Dermis blood vessel endothelial cell (primary cell): ENCODE measurements at places on chromosomes 3 and 15. TPM values are rescaled to one million over a fixed set of nuclear protein-coding genes. Genes with fewer than 3 reads are reported as not detected.
A peak's percentile ranks its signal among the peaks of the same experiment; 100 is the strongest.

GRCh38 chr3:21013566-21013965 lies 737.4 kb downstream of the ZNF385D start:
- DNase-seq: no peak

- DNase-seq: no peak
Observed at GRCh38 chr3:50406487-50406886, 47.2 kb upstream of the TMEM115 start.

DNA sequence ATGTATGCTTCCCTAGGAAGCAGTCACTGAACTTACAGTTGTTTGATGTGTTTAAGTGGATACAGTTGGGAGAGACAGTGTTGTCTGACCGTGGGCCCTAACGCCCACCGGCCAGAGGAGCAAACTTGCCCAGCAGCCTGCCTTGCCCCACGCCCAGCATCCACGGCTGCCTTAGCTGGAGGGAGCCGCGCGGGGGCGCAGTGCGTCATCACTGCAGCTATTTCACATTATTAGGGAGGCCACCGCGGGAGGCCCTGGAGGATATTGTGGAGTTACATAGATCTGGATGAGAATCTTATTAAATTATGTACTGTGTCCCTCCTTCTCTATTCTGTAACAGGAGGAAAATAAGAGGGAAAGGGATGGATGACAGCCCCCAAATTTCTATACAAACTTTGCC lies 267.2 kb downstream of the GABRG3 start:
- DNase-seq: no peak

DNA sequence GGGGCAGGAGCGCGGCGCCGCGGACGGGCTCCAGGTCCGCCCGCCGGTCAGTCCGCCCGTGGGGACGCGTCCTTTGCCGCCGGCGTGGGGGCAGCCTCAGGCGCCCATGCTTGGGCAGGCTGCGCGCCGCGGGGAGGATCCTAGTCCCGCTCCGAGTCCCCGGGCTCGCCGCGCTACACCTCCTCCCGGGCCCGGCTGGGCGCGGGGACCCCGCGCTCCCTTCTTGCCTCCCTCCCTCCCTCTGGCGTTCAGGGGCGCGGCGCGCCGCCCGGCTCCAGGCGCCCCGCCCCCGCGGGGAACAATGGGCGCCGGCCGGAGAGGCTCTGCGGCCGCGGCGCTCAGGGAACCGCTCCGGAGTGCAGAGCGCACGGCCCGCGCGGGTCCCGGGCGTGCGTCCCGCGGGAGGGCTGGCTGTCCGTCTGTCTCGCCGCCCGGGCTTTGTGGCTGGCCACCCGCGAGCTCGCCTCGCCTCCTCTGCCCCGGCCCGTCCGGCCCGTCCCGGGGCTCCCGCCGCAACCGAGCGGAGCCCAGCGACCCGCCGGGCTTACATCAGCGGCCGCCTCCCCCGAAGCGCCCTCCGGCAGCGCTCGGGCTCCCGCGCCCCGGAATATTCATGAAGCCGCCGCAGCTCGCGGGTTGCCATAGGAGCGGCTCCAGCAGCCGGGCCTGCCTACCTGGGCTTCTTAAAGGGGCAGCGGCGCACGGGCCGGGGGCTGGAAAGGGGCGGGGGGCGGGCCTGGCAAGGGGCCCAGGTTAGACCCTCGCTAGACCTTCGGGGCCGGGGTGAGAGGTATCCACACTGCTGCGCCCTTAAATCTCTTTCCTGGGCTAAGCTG lies at the start of gene HCN4:
TSS of gene HCN4 (minus strand) at position 658 of the 836 bp plus-strand sequence. CDS start 688 bp downstream, outside the sequence.
- DNase-seq: peak; percentile 6

GRCh38 chr15:83200162-83200561 lies 7.5 kb downstream of the HDGFL3 start:
- no peak for DNase-seq

DNA sequence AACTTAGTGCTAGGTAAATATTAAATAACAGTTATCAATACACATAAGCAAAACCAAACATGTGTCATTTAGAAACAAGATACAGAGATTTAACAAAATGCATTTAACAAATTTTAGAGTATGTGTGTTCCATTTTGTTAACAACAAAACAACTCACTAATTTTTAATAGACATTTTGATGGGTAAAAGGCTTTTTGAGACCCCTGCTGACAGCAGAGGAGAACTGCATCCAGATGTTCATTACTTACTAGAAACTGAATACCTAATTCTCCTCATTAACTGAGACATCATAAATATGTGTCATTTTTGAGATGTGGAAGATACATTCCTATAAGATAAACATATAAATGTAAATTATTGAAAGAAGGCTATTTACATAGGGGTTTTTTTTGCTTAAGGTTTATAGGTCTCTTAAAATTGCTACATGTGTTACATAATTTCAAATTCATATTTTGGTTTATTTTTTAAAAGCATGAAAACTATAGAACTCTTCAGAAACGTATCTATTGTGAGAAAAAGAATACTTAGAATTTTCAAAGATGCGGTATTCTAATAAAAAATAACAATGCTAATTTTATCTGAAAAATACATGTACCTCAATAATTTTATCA lies 1009.8 kb downstream of the TUSC7 start:
- DNase-seq: peak; percentile 51

GRCh38 chr3:28012830-28013229 lies 228.6 kb upstream of the CMC1 start:
- no peak for DNase-seq

- DNase-seq: no peak
Observed at GRCh38 chr15:83352119-83352518, 67.7 kb upstream of the BNC1 start.

DNA sequence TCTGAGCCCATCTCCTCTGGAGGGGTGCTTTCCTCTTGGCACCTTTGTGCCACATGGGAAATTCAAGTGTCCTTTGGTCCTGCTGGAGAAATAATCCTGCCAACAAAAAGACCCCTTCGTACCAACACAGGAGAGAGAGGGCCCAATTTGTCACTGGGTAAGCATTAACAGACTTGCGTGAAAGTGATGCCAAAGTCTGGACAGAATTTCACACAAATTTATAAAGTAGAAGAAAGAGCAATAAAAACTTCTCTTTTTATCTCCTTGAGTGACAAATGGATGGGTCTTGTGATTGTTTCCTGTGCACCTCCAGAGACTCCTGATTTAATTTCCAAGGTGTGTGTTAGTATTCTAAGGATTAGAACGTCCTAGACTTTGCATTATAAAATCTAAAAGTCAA lies 14.9 kb downstream of the DPH3 start:
- DNase-seq: no peak

GRCh38 chr3:120742849-120743365 lies 363 bp downstream of the GTF2E1 start:
- peak; percentile 44 for DNase-seq

GRCh38 chr3:126158016-126158911 lies 22.1 kb downstream of the ALDH1L1 start:
- no peak for DNase-seq

GRCh38 chr3:57910990-57911389 lies 97.2 kb upstream of the FLNB start:
- peak; percentile 67 for DNase-seq

DNA sequence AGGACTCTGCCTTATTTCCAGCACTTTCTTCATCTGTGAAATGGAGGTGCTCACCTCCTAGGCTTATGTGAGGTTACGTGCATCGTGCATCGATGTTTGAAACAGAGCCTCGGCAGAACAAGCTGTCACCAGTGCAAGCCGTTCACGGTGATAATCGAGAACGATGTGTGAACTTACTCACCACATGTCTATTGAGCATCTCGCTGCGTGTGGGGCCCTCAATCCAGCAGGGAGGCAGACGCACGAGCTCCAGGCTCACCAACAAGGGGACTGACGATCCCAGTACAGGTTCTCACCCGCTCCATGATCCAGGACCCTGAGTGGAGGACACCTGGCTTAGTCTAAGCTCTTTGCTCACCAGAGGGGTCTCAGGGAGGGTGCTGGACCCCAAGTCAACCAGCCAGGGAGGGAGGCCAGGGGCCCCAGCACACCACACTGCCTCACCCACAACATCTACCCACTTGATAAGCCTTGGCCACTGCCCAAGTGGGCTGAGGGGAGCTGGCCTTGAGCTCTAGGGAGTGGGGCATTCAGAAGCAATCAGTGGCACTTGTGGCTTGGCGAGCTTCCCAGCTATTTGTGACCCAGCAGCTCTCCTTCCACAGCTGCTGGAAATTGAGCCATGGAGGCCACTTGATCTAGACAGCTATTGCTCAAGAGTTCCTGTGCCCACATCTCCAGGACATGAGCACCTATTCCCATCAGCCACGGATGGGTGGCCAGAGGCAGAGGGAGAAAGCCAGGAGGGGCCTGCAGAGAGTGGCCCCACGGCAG lies 34.4 kb upstream of the SLC6A1 start:
- no peak for DNase-seq

GRCh38 chr3:171198781-171199472 lies 172.4 kb upstream of the SLC2A2 start:
- no peak for DNase-seq

- no peak for DNase-seq
Observed at GRCh38 chr3:191263850-191264249, 64.8 kb downstream of the OSTN start.

DNA sequence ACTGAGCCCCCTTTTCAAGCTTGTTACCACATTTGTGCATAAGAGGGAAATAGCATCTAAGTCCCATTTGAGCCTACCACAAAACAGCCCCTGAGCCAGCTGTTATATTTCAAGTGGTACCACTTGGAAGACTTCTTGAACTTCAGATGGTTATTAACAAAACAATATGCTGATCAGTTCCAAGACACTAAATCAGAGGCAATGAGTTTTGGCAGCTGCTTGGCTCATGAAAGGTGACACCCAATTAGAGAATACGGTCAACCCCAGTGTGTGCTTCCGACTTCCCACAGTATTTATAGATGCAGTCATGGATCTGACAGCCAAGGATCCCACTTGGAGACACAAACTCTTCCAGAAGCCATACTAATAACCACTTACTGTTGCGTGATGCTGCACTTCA lies 469.6 kb upstream of the PPP2R3A start:
- no peak for DNase-seq

- no peak for DNase-seq
Observed at GRCh38 chr3:147415874-147416273, 6.7 kb downstream of the ZIC1 start.

GRCh38 chr3:104273046-104273649 lies 1093.6 kb upstream of the ALCAM start:
- peak; percentile 60 for DNase-seq

- no peak for DNase-seq
Observed at GRCh38 chr15:88537591-88538317, 8.7 kb downstream of the DET1 start.

GRCh38 chr3:129325383-129325782 lies 46.7 kb downstream of the HMCES start:
- no peak for DNase-seq

DNA sequence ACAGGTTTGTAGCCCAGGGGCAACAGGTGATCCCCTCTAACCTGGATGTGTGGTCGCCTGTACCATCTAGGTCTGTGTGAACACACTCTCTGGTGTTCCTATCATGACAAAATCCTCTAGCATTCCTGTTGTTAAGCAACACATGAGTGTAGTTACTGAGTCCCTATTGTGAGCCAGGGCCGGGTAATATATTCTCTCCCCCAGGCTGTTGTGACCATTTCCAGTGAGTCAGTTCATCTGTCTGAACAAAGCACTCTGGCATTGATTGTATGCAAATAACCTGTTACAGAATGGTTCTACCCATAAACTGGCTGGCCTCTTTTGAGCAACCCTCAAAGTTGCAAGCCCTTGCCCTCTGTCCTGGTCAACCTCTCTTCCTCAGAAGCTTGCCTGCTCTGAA lies 2.6 kb upstream of the FLNB start:
- peak; percentile 94 for DNase-seq

GRCh38 chr15:61226361-61227256 lies 2.5 kb downstream of the RORA start:
- no peak for DNase-seq

GRCh38 chr3:189964623-189965332 lies 155.9 kb downstream of the P3H2 start:
- no peak for DNase-seq

SERINC4 gene
- not detected in 2 replicates for total RNA-seq

DUOXA2 gene
- total RNA-seq: not detected in 2 replicates

TEX55 gene
- total RNA-seq: not detected in 2 replicates

CHRFAM7A gene
- total RNA-seq: 0.51 and 1.5 TPM in 2 replicates

SKIL gene
- 79.1 and 84.1 TPM in 2 replicates for total RNA-seq

GABRG3 gene
- not detected in 2 replicates for total RNA-seq

TOPBP1 gene
- total RNA-seq: 35.7 and 51.7 TPM in 2 replicates

GPR171 gene
- total RNA-seq: not detected in 2 replicates

VGLL3 gene
- 0.33 and 1.0 TPM in 2 replicates for total RNA-seq

PPIP5K1 gene
- 8.8 and 15.0 TPM in 2 replicates for total RNA-seq

COLQ gene
- total RNA-seq: 1.0 and 1.2 TPM in 2 replicates

CYP19A1 gene
- total RNA-seq: not detected in 2 replicates
